ENCODE measurements at places on chromosomes 3 and 15.

DNA sequence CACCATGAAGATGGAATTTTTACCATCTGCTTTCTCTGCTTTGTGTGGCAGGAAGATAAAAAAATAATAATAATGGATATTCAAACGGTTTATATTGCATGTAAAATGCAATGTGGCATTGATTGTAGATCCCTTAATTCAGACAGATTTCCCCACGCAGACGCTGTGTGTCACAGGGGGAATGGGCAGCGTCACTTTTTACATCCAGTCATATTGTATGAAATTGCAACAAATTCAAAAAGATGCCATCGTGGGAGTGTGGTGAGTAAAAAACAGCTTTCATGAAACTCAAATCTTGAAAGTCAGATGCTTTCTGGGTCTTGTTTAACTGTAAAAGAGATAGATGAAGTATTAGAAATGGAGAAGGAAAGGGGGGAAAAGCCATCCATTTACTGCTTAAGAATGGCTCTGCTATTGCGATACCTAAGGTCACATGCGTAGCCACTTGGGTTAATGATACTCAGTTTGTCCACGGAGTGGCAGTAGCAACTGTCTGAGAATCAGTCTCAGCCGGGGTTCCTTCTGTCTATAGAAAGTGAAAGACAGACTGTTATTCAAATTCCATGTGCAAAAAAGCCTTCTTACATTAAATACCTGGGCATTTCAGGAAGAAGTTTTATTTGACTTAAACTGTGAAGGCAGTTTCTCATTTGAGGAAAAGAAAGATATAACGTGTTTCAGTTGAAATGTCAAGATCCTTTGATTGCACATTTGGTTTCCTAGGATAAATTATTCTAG, 28.5 kb downstream of the BTD start:
- DNase-seq: peak; percentile 64

GRCh38 chr3:72960812-72961518, 35.6 kb upstream of the PPP4R2 start:
- no peak for DNase-seq

DNA sequence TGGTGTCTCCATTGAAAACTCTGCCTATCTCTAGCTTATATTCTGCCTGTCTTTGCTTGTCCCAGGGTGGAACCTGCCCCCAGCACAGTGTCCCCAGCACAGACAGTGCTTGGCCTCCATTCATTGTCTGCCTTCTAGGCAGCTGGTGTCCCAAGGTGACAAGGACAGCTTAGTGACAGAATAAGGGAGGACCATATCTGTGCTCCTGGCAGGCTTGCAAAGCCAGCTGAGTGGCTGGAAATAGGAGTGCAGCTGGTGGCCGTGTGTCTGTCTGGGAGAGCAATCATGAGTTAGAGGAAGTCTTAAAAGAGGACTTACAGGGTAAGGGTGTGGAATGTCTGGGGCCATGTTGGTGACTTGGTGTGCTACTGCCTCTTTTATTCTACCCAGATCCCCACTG, 33.4 kb downstream of the SCN5A start:
- DNase-seq: no peak

DNA sequence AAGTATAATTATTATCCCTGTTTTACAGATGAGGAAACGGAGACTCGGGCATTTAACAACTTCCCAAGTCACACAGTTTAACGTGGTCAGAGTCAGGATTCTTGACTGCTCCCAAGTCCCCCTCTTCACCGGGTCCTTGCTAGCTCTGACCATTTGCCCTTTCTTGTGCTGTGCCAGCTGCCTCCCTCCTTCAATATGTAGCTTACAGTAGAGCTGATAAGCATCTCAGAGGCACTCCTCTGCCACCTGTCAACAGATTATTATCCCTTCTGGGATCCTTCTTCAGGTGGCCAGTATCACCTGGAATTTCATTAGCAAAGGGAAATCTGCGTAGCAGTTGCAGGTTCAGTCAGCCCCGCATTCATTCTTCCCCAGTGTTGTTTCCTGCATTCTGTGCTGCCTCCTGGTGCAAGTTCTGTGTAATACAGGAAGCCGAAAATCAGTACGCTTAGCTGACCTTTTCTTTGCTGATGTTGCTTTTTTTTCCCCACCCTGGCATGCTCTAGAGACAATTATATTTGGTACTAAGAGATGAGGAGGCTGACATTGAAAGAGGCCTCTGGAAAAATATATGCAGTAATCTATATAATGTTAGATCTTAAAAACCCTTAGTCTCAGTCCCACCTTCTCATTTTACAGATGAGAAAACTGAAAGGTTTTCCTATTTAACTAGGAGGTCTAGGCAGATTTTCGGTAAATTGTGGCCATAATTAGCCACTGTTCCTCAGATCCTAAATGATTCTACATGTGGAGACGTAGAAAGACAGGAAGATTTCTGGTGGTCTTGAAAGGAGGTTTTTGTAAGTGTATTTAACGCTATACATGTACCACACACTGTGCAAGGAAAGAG, 24.8 kb downstream of the TMOD2 start:
- peak; percentile 36 for DNase-seq

GRCh38 chr15:69576035-69576526, 123.5 kb downstream of the RPLP1 start:
- DNase-seq: peak; percentile 25

DNA sequence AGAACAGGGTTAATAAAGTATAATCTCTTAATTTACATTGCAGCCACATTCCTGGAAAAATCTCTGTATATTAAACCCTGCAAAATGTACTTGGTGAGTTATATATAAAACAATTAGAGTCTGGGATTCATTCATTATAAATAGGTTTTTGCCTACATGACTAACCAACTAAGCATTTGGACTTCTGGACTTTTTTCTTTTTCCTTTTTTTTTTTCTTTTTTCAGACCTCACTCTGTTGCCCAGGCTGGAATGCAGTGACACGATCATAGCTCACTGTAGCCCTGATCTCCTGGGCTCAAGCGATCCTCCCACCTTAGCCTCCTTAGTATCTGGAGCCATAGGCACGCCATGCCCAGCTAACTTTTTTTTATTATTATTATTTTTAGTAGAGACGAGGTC, 4.5 kb downstream of the DNAJC13 start:
- no peak for DNase-seq

DNA sequence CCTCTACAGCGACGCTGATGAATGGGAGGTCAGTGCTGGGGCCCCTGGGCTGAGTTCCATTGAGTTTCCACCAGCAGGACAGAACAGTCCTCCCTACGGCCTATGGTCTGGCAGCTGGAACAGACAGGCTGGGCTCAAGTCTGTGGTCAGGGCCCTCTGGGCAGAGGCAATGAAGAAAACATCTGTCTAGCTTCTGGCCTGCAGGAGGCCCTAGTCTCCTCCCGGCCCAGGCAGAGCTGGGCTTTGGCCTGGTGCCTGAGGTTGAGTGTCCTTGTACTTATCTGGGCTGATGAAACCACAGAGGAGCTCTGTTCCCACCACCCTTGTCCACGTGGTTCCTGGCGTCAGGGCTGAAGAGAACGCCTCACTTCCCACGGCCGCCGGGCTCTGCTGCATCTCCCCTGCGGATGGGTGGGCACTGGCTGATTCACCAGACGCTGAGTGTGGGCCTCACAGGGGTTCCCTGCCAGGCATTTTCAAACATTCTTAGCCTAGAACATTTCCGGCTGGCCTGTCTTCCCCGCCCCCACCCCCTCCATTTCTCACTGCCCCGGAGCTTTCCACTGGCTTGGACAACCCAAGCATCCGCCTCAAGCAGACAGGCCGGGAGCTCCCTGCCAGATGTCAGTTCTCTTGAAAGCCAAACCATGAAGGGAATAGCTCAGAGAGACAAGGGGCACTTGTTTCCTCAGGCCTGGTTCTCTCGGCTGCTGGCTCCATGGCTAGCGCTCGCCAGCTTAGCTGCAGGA, 20.3 kb downstream of the PPCDC start:
- peak; percentile 28 for DNase-seq

GRCh38 chr3:50665081-50665840, 9.5 kb upstream of the DOCK3 start:
- no peak for DNase-seq

- DNase-seq: no peak
These were observed 26.6 kb downstream of the CGGBP1 start for GRCh38 chr3:88032245-88032644.

GRCh38 chr3:16474216-16474615, 39.3 kb downstream of the RFTN1 start:
- DNase-seq: no peak

GRCh38 chr3:75144406-75144805, 519.7 kb upstream of the FRG2C start:
- DNase-seq: no peak

GRCh38 chr3:9690451-9691450, 12.9 kb upstream of the CPNE9 start:
- peak; percentile 74 for DNase-seq

DNA sequence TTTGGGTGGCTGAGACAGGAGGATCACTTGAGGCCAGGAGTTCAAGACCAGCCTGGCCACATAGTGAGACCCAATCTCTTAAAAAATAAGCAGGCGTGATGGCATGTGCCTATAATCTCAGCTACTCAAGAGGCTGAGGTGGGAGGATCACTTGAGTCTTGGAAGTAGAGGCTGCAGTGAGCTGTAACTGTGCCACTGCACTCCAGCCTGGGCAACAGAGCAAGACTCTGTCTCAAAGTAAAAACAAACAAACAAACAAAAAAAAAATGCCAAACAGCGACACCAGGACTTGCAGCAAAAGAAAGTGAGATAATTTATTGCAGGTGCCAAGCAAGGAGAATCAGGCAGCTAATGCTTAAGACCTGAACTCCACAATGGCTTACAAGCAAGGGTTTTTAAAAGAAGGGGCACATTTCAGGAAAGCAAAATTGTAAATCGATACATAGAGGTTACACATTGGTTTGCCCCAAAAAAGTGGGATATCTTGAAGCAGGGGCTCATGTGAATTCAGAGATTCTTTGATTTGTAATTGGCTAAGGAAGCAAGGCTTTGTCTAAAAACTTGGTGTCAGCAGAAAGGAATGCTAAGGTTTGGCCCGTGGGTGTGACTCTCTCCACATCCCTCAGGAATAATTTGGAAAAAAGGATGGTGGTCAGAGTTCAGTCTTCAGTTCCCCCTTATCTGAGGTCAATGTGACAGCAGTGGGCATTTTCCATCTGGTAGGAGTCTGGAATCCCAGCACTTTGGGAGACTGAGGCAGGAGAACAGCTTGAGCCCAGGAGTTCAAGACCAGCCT, 5.2 kb upstream of the MPI start:
- DNase-seq: no peak

GRCh38 chr3:6540981-6541380, 319.9 kb upstream of the GRM7 start:
- no peak for DNase-seq
